Panc1 (cell line): ENCODE measurements at places on chromosomes 1 and 21. TPM values are rescaled to one million over a fixed set of nuclear protein-coding genes. Genes with fewer than 3 reads are reported as not detected.

The PROX1 gene
- total RNA-seq = 0.13 TPM

DNA sequence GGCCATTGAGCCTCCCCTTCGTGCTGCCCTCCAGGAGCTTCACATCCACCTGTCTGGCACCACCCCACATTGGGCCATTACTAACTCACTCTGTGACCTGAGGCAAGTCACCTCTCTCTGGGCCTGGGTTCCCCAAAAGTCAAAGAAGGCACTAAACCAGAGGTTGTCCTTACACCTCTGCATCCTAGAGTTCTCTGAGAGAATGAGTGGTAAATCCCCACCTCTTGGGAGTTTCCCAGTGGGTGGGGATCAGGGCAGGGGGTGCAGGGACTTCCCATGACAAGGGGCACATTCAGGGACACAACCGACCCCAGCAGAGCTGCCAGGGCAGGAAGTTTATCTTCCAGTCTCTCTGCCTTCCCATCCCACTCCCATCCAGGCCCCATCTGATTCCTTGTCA lies 99.7 kb downstream of the EPHB2 start:
- H3K36me3 ChIP-seq = no peaks in the 10 kb centered on the region
- no peak for DNase-seq
- no peaks in the 10 kb centered on the region for H3K27me3 ChIP-seq

DNA sequence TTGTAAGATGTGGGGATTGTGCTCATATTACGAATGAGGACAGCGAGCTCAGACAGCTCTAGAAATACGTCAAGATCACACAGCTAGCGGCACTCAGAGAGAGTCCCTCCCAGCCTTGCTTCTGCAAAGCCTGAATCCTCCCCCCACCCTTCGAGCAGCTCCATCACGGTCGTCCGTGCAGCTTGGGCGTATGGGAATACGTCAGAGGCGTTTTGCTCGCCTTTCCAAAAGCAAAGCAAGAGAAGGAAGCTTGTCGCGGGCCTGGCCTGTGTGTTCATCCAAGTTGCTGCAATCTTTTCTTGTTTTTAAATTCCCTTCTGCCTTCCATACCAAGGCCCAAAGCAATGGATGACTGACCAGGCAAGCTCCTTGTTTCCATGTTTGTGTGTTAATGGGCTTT lies 125.5 kb upstream of the IRF2BP2 start:
- DNase-seq = no peak
- H3K27ac ChIP-seq = peak overlapping the region; percentile 74
- peaks cover 15% of the 10 kb centered on the region for H3K4me1 ChIP-seq
- H3K4me3 ChIP-seq = no peak overlapping the region
- no peaks in the 10 kb centered on the region for H3K27me3 ChIP-seq
- H3K36me3 ChIP-seq = no peaks in the 10 kb centered on the region

- no peaks in the 10 kb centered on the region for H3K36me3 ChIP-seq
- H3K27me3 ChIP-seq = no peaks in the 10 kb centered on the region
- no peaks in the 10 kb centered on the region for H3K4me1 ChIP-seq
- H3K4me3 ChIP-seq = no peak overlapping the region
- H3K27ac ChIP-seq = no peak overlapping the region
These were observed 139.0 kb downstream of the SDCCAG8 start for GRCh38 chr1:243394601-243395464.

DNA sequence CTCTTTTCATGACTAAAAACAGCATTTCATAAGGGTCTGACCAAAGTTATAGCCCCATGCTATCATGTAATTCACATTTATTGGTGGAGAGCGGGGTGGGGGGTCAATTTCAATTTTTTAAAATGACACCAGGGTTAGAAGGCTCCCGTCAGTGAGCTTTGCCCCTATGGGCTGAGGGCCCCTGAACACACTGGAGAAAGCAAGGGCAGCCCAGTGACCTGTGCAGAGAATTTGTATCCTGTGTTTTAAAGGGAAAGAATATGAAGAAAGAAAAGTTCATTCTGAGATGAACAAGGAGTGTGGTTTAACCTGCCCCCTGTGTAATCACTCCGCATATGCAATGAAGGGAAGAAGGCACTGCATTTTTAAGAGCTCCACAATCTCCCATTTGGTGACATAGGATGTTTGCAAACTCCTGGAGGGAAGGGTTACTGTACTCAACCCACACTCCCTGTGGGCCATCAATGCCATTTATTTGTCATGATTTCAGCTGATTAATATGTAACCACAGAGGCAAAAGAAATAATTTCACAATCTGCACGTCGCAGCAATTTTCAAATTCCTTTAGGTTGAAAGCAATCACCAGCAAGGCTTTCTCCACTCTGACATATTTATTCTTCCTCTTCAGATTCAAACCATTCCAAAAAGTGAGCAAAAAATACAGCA lies 95.6 kb downstream of the ZNF281 start:
- H3K4me3 ChIP-seq = no peak overlapping the region
- H3K4me1 ChIP-seq = no peaks in the 10 kb centered on the region; the same call in 1 of the 2 replicates
- no peaks in the 10 kb centered on the region for H3K36me3 ChIP-seq
- no peak for DNase-seq

The SHISAL2A gene
- 0.23 TPM for total RNA-seq

- no peaks in the 10 kb centered on the region for H3K36me3 ChIP-seq
- peaks cover 39% of the 10 kb centered on the region for H3K4me1 ChIP-seq
- H3K27me3 ChIP-seq = no peaks in the 10 kb centered on the region
- no peak for DNase-seq
These were observed 8.6 kb downstream of the ITGB2 start for GRCh38 chr21:44912158-44912473.

DNA sequence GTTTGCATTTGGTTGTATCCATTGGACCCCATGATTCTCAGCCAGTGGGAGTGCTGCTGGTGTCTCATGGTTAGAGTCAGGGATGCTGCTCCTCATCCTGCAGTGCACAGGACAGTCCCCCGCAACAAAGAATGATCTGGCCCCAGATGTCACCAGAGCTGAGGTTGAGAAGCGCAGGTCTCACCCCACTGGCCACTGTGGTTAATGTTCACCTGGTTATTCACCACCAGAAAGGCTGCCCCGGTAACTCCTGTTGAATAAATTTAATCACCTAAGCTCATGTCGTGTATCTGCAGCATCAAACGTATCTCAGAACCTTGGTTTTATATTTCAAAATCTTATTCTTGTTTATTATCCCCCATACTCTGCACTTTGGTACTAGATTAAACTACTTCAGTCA lies 75.8 kb downstream of the ATP5PO start:
- H3K4me3 ChIP-seq = no peak overlapping the region
- H3K27me3 ChIP-seq = no peaks in the 10 kb centered on the region
- H3K27ac ChIP-seq = no peak overlapping the region

DNA sequence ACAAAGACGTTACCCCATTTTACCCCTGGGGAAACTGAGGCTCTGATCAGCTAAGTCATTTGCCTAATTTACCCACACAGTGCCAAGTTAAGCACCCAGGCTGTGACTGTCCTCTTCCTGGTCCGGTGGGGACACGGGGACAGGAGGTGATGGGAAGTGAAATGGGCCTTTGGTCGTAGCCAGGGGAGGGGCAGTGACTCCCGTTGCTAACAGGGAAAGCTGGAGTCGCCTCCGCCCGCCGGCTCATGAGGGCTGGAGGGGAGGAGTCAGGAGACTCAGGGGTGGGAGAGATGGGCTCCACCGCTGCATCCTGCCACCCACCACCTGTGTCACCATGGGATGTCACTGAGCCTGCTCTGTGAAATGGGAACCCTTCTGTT lies 139.3 kb downstream of the PGBD5 start:
- no peak overlapping the region for H3K4me3 ChIP-seq
- no peaks in the 10 kb centered on the region for H3K36me3 ChIP-seq
- no peaks in the 10 kb centered on the region for H3K27me3 ChIP-seq
- H3K27ac ChIP-seq = no peak overlapping the region

DNA sequence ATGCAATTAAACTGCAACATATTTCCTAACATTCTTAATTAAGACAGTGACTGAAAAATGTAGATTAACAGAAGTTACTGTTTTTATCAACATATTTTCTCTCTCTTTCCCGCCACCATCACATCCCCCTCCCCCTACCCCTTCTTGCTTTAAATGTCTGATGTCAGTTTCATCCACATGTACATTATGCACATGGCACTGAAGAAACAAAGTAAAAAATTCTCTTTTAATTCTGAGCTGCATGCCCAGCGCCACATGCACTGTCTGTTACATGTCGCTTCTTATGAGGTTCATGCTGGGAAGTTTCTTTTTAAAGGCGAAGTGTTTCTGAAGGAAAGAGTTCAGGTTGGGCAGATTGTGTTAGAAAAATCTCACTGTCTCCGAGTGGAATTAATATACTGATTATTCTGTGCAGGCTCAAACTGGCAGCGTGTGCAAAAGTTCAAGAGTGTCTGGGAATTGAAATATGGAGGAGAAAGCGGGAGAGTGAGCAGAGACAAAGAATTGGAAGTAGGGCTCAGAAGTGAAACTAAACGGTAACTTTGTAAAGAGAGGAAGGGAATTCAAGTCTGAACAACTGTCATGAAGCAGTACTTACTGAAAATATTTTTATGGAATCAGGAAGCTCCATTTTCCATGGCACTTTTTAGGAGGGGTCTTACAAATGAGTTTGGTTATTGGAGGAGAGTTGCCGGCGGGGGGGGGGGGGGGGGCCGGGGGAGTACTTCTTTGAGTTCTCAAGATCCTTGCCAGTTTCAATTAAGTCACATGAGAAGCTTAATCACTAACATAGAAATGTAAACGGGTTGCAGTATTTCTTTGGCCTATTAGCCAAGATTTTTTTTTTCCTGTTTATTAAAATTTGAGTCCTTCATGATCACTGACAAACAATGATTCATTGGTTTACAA lies 217.6 kb downstream of the SDCCAG8 start:
- H3K27ac ChIP-seq = no peak overlapping the region
- no peaks in the 10 kb centered on the region for H3K4me1 ChIP-seq
- H3K4me3 ChIP-seq = no peak overlapping the region
- H3K27me3 ChIP-seq = no peaks in the 10 kb centered on the region
- no peaks in the 10 kb centered on the region for H3K36me3 ChIP-seq

- H3K4me3 ChIP-seq = no peak overlapping the region
- H3K27ac ChIP-seq = no peak overlapping the region
- H3K4me1 ChIP-seq = no peaks in the 10 kb centered on the region; the same call in 1 of the 2 replicates
- no peaks in the 10 kb centered on the region for H3K36me3 ChIP-seq
- H3K27me3 ChIP-seq = no peaks in the 10 kb centered on the region
These were observed 4.7 kb upstream of the SLC1A7 start for GRCh38 chr1:53147174-53147573.

The CALML6 gene
- total RNA-seq = 1.5 TPM

DNA sequence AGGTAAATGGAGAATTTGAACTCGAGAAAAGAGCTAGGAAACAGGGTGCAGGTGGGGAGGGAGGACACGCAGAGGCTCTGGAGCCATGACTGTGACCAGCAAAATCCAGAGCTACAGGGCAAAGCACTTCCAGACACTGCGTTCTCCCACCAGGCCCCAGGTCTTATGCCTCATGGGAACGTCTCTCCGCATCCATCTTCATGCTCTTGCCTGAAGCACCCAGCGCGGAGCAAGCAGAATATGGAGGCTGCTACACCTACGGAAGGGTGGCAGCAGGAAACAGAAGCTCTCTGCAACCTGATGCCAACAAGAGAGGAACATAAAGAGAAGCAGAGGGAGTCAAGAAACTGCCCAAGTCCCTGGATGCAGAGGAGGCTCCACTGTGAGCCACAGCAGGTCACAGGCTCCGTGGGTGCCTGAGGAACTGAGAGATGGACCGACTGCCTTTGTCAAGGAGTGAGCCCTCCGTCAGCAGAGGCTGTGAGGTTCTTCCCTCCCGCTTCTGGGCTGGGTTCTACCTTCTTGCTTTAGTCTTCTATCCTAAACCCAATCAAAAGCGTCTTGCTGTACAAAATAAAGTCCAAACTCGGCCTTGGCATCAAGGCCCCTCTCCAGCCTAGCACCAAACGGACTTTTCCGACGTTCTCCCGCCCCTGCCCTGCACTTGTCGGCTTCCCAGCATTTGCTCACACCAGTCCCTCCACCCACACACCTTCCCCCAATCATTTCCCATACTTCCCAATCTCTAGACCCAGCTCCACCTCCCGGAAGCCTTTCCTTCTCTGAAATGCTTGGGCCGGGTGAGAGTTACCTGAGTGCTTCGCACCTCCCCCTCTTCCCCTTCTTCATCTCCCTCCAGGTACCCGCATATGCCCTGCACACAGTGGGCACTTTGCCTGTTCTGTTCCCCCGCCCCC lies 930 bp downstream of the DHCR24 start:
- H3K4me1 ChIP-seq = peaks cover 40% of the 10 kb centered on the region
- no peak for DNase-seq
- peak overlapping the region; percentile 90 for H3K4me3 ChIP-seq
- H3K27me3 ChIP-seq = no peaks in the 10 kb centered on the region
- H3K27ac ChIP-seq = peak overlapping the region; percentile 86

The OLFM3 gene
- not detected for total RNA-seq

The CYP4Z1 gene
- total RNA-seq = not detected

- no peaks in the 10 kb centered on the region for H3K36me3 ChIP-seq
- no peak for DNase-seq
- no peaks in the 10 kb centered on the region for H3K4me1 ChIP-seq
- no peak overlapping the region for H3K4me3 ChIP-seq
- H3K27me3 ChIP-seq = no peaks in the 10 kb centered on the region; the same call in 1 of the 2 replicates
- H3K27ac ChIP-seq = no peak overlapping the region
These were observed 136.7 kb upstream of the SYT6 start for GRCh38 chr1:114290341-114290740.
